ENCODE measurements at places on chromosomes 1 and 21.

GRCh38 chr1:223364685-223365382, 858 bp upstream of the SUSD4 start:
- no peak for DNase-seq

DNA sequence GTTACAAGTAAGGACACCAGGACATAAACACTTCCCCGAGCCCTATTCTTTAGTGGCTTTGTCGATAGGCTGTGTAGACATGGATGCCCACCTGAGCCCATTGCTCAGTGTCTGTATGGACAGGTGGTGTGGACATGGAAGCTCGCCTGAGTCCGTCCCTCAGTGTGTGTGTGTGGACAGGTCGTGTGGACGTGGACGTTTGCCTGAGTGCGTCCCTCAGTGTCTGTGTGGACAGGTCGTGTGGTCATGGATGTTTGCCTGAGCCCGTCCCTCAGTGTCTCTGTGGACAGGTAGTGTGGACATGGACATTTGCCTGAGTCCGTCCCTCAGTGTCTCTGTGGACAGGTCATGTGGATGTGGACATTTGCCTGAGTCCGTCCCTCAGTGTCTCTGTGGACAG, 38.7 kb upstream of the COL6A2 start:
- no peak for DNase-seq

DNA sequence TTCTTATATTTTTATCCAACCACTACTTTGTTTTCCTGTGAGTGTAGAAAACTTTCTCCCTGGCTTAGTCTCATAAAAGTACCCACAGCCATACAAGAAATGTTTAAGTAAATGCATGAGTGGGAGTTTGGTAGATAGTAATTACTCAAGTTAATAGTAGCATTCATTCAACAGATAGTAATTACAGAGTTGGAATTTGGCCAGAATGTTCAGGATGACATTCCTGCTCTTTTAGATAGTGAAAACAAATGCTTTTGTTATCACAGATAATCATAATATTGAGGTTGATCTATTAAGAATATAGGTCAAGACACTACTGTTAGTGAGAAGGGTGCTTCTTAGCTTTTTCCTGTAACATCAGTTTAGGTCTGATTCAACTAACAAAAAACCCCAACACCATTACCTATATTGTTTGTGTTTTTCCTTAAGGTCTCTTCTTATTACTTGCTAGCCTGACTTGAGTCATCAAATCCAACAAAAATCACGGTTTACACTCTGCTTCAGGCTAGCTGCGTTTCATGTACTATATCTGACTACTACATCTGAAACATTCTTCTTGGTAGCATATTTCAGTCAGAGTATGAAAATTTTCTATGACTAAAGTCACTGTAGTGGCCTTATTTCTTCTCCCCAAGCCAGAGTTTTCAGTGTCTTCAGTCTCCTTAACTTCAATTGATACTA, 163.7 kb downstream of the HS2ST1 start:
- DNase-seq: no peak

DNA sequence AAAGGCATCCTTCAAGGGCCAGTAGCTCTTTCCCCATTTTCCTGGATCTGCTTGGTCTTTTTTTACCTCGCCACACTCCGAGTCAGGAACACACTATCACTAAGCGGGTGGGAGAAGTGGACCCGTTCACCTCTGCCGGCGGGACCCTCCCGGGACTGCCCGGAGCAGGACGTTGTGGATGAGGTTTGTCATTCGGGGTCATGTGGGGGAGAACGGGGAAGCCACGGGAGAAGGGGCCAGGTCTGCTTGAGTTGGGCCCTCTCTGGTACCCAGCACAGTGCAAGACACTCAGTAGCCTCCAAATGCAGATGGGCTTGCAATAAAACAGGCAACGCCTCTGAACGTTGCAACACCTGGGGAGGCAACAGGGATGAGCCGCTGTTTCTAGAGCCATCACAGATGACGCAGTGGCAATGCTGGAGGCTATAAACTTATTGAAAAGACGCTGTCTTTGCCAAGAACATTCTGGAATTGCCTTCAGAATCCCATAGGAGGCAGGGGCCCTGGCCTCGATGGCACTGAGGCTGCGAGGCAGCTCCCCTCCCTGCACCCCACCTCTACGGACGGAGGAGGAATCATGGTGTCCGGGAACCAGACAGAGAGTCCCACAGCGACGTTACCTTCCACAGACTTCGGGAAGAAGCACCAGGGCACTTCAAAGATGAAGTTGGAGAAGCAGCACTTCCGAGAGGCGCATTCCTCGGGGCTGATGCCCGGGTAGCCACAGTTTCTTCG, 3.8 kb downstream of the TFF2 start:
- DNase-seq: no peak

- no peak for DNase-seq
These were observed 12.3 kb downstream of the BCAR3 start for GRCh38 chr1:93669369-93669768.

GRCh38 chr1:238177960-238178645, 287.4 kb upstream of the ZP4 start:
- DNase-seq: no peak

GRCh38 chr21:36551731-36552433, 72.0 kb upstream of the CLDN14 start:
- no peak for DNase-seq

DNA sequence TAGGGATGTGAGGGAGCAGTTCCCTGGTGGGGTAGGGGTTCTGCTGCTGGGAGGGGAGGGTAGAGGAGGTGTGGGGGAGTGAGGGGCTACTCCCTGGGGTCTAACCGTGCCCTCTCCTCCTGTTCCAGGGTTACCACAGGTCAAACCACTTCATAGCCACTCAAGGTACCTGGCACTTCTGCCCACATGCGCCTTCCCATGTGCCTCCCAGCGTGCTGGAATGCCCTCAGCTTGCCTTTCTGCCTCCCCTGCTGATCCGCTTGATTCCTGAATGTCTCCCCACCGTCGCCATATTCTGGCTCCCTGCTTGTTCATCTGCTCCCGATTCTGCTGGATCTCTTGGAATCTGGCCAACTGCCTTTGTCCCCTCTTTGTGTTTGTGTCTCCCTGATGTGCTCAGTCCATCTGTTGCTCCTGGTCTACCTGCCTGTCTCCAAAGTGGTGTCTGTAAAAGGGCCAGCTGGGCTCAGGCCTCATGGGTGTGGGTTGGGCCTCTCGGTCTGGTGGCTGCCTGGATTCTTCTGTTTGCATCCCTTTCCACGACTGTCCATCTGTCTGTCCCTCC, 74.4 kb downstream of the PTPRU start:
- no peak for DNase-seq

DNA sequence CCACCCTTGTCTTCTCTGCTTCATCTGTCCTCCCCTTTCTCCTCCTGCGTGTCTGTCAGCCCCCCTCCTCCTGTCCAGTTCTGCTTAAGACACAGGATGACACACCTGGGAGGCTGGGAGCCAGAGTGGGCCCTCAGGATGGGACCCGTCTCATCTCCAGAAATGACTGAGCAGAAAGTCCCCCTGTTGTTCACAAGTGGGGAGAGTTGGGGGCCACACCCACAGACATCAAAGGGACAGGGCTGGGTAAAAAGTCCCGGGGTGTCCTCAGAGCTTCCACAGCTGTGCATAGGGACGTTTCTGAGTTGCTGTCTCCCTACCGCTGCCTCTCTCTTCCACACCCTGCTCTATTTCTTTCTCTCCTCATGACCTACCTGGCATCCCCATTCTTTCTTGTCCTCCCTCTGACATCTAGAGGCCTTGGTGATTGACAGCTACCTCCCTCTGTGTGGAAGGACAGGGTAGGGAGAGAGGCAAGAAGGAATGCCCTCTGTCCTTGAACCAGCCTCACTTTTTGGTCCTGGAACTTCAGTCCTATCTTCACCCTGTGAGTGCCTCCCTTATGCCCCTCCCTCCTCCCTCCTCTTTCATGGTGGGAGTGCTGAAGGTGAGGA, 19.5 kb upstream of the SH2D2A start:
- DNase-seq: no peak

DNA sequence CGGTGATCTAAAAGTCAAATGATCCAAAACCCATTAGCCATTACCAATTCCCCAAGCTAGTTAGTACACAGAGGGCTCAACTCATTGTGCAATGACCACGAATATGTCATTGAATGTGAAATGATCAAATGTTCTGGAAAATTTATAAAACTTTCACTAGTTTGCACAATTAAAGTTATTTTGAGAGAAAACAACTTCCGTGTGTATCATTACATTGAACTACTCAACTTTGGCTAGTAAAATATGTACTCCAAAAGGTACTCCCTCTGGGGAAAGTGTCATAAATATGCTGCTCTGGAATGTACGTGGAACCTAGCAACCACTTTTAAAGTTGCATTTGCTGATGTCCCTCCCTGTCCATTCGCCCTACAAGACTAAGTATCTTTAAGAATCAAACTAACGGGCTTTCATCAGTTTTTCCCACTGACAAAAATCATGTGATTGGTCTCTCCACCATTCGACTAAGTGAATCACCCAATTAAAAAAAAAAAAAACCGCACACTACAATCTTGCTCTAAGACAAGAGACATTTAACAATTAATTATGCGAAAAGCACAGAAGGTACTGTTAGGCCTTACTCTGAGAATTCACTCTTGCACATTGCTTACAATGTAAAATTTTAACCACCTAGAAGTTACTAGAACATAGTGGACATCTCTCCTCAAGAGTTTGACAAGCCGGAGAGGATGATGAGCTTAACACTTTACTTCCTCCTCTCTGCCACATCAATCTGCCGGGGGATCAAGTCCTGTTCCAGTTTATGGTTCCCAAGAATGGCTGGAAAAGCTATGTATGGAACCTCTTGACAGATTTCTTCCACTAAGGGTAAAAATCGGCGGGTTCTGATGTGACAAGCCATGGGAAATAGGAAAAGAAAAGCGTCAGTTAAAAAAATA, 1.2 kb downstream of the ACBD3 start:
- DNase-seq: no peak

- no peak for DNase-seq
These were observed 12.7 kb upstream of the VCAM1 start for GRCh38 chr1:100706856-100707255.

DNA sequence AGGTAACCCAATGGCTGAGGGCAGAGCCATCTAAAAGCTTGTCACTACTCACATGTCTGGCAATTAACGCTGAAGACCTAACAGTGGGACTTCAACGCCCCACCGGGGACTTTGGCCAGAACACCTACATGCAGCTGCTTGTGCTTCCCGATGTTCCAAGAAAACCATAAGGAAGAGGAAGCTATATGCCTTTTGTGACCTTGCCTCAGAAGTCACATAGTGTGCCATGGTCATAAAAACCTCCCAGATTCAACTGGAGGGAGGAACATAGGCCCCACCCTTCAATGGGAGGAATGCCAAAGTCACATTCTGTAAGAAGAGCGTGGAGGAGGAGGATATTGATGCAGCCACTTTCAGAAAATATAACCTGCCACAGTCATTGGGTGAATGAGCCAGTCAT, 147.8 kb upstream of the MAGI3 start:
- DNase-seq: no peak

- DNase-seq: no peak
These were observed 68.4 kb upstream of the DPYD start for GRCh38 chr1:97989094-97989680.

DNA sequence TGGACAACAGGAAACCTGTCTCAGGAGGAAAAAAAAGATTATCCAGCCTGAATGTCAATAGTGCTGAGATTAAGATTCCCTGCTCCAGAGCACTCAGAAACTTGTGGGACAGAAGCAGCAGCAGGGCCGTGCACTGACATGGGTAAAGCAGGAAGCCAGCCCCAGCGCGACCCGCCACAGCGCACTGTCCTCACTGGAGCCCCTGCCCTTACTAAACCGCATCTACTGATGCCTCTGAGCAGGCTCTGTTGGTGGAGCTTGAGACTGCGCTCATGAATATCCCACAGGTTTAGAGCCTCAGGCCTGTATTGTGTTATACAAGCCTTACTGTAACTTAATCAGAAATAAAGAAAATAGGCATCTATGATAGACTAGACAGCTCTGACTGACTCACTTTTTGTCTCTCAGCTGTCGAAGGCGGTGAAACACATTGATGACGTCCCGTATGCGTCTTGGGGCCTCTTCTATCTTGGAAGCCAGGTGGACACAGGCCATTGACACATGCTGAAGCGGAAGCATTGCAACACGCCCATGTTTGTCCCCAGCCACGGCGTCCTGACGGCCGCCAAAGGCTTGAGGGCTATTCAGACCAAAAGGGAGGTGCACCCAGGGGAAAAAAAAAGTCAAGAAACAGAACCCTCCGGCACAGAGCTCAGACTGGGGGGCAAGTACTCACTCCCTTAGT, 1.2 kb downstream of the CCNL2 start:
- DNase-seq: no peak

- DNase-seq: no peak
These were observed 18.7 kb upstream of the CSF1 start for GRCh38 chr1:109891930-109892329.

GRCh38 chr1:198910816-198911215, 272.0 kb downstream of the PTPRC start:
- DNase-seq: no peak

- no peak for DNase-seq
These were observed 140.3 kb downstream of the FOXD2 start for GRCh38 chr1:47578026-47578720.

DNA sequence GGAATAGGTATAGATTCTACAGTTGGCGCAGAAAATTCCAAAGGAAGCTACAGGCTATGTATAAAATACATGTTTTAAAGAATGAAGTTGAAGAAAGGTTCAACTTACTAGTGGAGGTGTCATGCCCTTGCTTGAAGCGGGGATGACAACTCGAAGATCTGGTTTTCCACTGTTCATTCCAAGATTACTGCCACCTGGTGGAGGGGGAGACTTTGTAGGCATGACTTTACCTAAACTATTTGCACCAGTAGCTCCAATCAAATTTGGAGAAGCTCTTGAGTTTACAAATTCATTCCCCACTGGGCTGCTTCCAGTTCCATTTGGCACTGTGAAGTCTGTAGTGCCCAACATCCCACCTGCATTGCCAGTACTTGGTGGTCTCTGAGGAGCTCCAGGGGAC, 81.7 kb downstream of the AXDND1 start:
- no peak for DNase-seq

DNA sequence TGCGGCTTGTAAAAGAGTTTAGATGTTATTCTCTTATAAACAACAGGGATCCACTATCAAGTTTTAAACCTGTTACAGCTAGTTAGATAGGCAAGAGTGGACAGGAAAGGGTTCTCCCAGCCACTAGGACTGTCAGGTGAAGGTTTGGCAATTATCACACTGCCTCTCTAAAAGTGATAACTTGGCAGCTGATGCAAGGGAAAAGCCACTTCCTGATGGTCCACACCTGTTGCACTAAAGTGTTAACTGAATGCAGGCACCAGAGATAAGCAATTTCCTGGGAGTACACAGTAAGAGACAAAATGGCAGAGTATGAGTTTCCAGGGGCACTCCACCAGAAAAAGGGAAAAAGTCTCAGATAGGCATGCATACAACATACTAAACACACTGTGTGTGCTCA, 99.4 kb downstream of the VAV3 start:
- DNase-seq: no peak
